Left cardiac atrium (tissue), 4 donors: ENCODE measurements at places on chromosomes 2 and 18.

- no peak for DNase-seq
Measured at GRCh38 chr2:46632349-46632748, 153.0 kb downstream of the TMEM247 start.

GRCh38 chr2:149134335-149134923 lies 95.9 kb downstream of the LYPD6B start:
- DNase-seq = no peak

GRCh38 chr2:6814312-6814711 lies 51.4 kb downstream of the CMPK2 start:
- DNase-seq = no peak

- DNase-seq = no peak
Measured at GRCh38 chr2:160308915-160309314, 108.8 kb upstream of the ITGB6 start.

DNA sequence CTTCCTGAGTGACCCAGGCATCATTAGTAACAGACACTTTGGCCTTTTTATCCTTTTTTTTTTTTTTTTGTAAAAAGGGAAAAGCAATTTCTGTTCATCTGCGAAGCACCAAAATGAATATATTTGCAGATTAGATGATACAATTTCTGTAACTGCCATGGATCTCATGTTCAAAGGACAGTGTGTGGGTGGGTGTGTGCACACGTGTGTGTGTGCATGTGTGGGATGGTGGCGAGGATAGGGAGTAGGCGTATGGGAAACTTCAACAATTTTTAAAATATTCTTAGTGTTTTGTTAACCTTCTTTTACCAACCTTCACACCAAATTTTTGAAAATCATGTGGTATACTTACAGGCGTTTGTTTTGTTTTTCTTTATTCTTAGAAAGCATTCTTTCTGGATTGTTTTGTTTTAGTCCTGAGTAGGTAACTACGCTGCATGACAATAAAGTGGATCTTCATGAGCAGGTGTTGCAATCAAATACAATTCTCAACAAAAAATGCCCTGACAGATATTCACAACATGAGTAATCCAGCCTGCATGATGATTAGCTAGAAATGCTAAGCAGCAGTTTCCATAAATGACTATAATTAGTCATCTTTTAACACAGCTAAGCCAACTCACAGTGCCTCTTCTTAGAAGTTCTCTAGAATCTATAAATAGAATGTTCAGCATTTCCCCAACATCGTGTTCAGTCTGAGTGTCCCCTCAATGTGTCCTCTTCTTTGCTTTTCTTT lies 53.5 kb upstream of the RMDN2 start:
- DNase-seq = no peak

GRCh38 chr2:143679617-143680016 lies 550.4 kb downstream of the ARHGAP15 start:
- DNase-seq = no peak

- no peak for DNase-seq
Measured at GRCh38 chr18:71598374-71598773, 945.8 kb downstream of the CBLN2 start.

- DNase-seq = no peak
Measured at GRCh38 chr2:218033590-218034496, 31.0 kb upstream of the TNS1 start.

GRCh38 chr2:98579926-98580325 lies 28.4 kb downstream of the COA5 start:
- no peak for DNase-seq

GRCh38 chr18:59631583-59632181 lies 65.5 kb downstream of the CCBE1 start:
- no peak for DNase-seq

DNA sequence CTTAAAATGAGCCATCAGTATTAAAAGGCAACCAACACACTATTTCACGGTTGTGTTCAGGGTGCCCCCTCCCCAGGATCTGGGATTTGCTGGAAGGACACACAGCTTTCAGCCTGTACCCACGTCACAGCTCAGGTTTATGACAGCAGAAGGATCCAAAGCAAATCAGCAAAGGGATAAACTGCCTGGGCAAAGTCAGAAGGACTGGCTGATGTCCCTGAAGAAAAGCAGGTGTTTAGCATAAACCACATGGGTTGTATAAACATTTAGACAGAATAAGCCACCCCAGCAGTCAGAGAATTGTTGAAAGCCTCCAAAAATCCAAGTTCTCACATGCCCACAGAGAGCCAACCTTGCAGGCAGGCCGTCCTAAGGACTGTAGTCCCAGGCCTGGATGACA lies 63.9 kb downstream of the CD226 start:
- no peak for DNase-seq

- DNase-seq = no peak
Measured at GRCh38 chr2:142585785-142586184, 291.7 kb upstream of the KYNU start.

GRCh38 chr2:97699765-97700444 lies 13.5 kb upstream of the ZAP70 start:
- DNase-seq = peak; percentile 47

- DNase-seq = no peak
Measured at GRCh38 chr2:97932975-97933662, 62.6 kb downstream of the TMEM131 start.

- DNase-seq = no peak
Measured at GRCh38 chr2:8472545-8473323, 209.1 kb upstream of the ID2 start.

GRCh38 chr2:59779571-59779970 lies 773.9 kb downstream of the BCL11A start:
- no peak for DNase-seq

DNA sequence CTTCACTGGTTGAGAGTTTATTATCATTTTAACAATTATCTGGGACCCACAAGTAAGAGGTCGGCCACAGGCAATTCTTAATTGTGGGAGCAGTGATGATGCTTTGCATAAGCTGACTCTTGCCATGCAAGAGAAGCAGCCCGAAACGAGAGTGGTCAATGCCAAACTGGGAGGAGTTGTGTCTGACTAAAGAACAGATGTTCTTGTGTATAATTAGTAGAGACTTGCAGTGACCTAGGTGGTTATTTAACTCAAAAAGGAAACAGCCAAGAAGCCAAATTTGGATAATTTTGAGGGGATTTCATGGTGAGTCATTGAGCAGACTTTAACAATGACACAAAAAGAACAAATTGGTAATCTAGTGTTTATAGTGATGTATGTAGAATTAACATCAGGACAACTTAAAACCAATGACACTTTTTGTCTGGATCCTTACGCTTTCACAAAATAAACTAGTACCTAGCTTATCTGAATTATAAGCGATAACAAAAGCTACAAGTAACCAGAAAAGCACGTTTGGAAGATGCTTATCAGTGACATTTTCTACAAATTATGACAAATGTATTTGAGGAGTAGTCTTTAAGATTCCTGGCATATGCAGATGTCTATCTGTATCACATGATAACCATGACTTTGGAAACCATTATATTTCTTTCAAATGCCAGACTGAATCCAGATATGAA lies 184.7 kb upstream of the DLGAP1 start:
- DNase-seq = no peak

GRCh38 chr2:96320728-96321622 lies 4.1 kb upstream of the ITPRIPL1 start:
- DNase-seq = peak; percentile 53

DNA sequence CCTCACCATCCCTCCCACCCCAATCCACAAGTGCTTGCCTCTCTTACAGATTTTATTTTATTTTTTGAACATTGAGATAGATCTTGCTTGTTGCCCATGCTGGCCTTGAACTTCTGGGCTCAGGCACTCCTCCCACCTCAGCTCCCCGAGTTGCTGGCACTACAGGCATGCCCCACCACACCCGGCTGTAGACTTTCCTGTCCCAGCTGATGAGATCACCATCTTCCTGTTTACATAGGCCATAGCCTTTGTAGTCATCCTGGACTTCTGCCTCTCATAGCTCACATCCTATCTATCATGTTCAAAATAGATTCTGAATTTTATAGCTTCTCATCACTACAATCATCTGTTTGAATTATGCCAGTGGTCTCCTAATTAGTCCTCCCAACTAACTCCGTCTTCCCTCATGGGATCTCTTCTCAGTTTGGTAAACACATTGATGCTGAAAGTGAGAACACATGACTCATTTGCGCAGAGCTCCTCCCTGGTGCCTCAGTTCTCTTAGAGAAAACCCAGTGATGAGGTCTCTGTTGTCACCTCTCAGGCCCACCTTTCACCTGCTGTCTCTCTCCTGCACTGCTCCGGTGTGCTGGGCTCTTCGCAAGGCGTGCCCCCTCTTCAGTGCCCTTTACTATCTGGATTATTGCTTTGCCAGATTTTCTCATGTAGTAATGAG lies 243.0 kb downstream of the ZNF407 start:
- DNase-seq = no peak

- DNase-seq = no peak
Measured at GRCh38 chr2:10195278-10196109, 73.0 kb downstream of the RRM2 start.

DNA sequence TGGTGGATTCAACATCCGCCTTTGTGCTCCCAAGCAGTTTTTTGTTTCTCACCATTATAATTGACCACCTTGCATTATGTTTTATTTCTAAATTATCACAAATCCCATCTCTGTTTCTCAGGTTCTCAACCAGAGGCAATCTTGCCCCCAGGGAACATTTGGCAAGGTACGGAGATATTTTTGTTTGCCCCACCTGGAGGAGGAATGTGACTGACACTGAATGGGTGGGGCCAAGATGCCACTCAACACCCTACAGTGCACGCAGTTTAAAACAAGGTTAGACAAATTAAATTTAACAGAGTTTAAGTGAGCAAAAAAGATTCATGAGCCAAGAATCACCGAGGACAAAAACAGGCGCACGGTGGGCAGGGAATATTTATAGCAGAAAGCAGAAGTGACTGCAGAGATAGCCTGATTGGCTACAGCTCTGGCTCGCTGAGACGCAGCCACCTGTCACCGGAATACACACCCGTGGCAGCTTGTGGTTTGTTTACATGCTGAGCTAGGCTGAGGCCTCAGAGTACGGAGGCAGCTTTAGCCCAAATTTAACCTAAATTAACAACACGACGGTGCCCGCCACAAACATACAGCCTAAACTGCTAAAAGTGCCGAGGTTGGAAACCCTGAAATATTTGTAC lies 150.0 kb upstream of the ALKAL2 start:
- DNase-seq = no peak

DNA sequence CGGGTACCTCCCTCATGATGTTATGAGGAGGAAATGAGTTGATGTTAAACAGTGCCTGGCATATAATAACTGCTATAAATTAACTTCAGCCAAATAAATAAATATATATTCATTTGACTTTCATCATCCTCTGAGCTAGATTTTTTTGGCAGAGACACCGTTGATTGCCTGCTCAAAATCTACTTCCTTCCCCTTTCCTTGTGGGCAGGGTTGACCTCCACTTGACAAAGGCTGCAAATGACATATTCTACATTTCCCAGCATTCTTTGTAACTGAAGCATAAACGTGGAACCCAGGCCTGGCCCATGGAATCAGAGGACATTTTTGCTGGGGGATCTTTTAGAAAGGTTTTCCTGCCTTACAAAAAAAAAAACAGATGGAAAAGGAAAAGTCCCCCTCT lies 177.8 kb downstream of the TXNL1 start:
- DNase-seq = no peak

DNA sequence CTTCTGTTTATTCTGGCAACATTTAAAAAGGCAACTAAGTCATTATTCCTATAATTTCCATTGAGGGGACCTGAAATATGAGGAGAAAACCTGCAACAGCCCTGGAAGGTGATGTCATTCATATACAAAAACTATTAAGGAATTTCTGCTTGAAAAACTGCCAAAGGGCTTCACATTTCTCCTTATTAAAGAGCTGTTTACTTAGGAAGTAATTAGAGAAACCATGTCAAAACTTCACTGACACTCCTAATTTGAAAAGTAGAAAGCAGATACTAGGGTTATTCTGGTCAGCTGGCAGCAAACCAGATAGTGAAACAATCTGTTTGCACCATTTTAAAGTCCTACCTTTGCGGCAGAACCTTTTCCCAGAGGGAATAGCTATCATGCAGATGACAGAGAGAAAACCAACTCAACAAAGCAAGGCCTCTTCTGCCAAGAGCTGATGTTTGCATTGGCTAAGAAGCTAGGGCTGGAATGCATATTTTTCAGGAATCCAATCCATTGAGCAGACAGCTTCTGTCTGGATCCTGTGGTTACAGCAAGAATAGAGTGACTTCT lies 592.2 kb upstream of the SYT4 start:
- no peak for DNase-seq

DNA sequence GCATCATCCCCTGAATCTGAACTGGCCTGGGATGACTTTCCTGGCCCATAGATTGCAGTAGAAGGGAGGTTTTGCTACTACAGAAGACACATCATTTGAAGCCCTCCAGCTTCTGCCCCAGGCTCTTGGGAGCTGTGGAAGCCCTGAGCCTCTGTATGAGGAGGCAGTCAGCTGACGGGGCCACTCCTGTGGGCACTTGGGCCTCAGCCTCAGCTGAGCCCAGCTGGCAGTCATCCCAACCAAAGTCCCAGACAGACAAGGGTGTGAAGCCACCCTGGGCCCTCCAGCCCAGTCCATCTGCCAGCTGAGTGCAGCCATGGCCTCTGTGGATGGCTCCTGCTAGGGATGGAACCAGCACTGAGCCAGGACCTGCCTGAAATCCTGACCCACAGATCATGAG lies 502.3 kb upstream of the HS6ST1 start:
- no peak for DNase-seq

DNA sequence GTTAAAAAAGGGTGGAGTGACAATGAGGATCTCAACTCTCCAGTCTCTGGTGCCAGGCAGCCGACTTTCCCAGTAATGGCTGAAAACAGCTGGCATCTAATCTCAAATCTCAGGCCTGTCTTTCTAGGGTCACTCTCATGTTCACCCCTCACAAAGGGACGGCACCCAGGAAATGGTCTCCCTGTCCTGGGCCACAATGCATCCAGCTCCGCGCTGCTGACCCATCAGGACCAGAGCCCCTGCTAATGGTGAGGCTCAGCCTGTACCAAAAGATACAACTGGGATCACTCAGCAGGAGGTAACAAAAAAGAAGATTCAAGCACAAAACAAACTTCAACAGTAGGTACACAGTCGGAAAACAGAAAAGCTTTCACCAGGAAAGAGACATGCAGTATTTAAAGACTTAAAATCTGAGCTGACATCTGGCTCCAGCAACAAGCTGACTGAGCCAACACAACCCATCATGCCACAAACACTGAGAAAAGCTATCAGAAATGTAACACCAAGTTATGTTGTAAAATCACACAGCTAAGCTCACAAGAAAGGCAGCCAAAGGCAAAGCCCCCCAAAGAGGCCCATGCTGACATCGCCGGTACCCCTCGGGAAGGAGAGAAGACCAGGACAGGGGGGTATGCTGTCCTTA lies 13.6 kb upstream of the KIDINS220 start:
- no peak for DNase-seq

- no peak for DNase-seq
Measured at GRCh38 chr18:48949606-48950535, 894 bp downstream of the SMAD7 start.

GRCh38 chr2:8552293-8552801 lies 129.5 kb upstream of the ID2 start:
- DNase-seq = no peak

DNA sequence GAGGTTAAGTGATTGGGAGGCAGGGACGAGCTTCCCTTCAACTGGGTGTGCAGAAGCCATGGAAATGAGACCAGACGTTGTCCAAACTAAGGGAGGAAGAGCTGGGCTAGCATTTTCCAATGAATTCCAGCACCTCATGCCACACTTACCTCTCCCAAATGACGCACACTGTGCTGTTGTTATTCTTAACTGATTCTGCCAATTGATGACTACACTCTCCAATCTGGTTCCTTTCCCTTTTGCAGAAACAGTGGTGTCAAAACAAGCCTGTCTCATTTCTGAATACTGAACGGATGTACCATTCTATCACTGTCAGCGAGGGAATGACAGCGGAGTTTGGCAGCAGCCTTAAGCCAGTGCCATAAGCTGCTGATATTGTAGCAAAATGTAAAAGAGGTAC lies 380.5 kb upstream of the HNRNPA3 start:
- DNase-seq = no peak

GRCh38 chr2:156329031-156329926 lies 3.2 kb downstream of the NR4A2 start:
- no peak for DNase-seq
